Sciatic nerve (tissue), 2 donors: ENCODE measurements at places on chromosomes 12 and 14. TPM values are rescaled to one million over a fixed set of nuclear protein-coding genes. Genes with fewer than 3 reads are reported as not detected.

GRCh38 chr12:65637774-65638173 lies 186.5 kb upstream of the HMGA2 start:
- DNase-seq: no peak

GRCh38 chr14:32399920-32400319 lies 70.8 kb downstream of the AKAP6 start:
- no peak for DNase-seq

DNA sequence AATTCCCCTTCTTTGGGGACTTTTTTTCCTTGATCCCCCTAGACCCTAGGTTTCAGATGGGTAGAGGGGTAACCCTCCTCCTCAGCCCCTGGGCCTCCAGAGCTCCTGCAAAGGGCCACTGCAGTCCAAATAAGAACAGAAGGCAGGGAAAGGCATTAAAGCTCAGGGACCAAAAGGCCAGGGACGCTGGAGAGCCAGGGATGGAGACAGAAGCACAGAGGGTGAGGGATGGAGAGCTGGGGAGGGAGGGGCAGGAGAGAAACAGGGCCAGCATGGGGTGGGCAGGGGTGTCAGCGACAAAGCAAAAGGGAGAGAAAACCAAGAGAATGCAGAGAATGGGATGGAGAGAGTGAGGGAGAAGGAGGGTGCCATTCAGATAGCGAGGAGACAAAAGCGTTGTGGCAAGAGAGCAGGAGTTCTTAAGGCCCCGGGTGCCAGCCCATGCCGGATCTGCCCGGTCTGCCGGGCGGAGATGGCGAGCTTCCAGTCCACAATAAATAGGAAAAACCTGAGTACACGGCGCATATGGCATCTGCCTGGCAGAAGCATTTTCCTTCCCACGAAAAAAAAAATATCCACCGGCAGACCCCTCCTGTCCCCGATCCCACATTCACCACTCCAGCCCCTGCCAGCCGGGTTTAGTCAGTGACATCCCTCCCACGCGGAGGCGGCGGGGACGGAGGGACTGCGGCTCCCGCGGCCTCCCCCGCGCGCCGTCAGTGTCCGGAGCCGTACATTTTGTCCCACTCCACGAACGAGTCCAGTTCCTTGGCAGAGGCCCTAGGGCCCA lies 28.6 kb downstream of the FIGNL2 start:
- DNase-seq: no peak

DNA sequence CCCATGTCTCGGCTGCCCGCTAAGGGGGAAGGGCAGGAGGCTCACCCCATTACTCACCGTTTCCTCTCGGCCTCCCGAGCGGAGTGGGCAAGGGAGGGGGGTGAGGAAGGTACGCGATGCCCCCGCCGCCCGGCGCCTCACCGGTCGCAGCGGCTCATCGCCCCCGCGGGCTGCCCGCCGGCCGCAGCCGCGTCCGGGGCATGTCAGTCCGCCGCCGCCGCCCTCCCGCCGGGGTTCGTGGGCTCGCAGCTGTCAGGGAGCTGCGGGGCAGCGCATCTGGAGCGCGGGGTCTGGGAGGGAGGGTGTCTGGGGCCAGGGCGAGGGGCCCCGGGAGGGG lies 461 bp downstream of the SLC8A3 start:
- no peak for DNase-seq

DNA sequence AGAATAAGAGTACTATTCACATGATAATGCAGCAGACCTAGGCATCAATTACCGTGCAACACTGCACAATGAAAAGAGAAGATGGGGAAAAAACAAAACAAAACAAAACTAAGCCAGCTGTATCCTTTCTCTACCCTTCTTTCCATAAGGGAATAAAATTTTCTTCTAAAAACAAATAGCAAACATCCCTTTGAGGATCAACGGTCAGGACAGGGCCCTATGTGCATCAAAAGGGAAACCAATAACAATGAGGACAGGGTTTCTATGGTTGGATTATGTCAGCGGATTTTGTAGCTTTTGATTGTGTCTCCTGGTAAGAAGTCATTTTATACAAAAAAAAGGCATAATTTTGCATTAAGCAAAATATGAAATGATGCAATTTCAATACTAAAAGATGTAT lies 350.3 kb downstream of the SLC6A15 start:
- DNase-seq: no peak

GRCh38 chr12:62977418-62977817 lies 42.5 kb upstream of the PPM1H start:
- no peak for DNase-seq

DNA sequence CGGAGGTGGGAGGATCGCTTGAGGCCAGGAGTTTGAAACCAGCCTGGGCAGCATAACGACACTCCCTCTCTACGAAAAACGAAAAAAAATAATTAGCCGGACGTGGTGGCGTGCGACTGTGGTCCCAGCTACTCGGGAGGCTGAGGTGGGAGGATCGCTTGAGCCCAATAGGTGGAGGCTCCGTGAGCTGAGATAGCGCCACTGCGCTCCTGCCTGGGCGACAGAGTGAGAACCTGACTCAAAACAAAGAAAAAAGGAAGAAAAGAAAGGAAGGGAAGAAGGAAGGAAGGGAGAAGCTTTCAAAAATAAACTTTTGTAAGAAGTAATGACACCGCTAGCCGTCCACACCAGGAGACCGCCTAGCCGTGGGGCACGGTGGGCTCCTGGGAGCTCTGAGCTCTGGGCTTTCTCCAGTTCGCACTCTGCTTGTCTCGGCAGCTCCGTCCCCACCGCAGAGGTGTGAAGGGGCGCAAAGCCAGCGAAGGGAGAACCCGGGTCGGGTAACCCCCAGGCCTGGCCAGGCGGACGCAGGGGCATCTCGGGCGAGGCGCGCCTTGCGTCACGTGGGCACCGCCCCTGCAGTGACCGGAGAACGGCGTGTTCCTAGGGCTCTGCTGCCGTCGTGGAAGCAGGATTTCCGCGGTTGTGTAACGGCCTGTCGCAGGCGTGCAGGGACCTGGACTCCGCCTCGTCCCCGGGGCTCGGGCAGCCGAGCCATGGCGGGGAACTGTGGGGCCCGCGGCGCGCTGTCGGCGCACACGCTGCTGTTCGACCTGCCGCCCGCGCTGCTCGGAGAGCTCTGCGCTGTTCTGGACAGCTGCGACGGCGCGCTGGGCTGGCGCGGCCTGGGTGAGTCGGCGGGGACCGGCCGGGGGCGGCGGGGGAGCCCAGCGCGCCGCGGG lies at the start of gene IRAK3:
TSS of gene IRAK3 (plus strand) at position 631 of the 902 bp plus-strand sequence. CDS start at position 717, 86 bp downstream.
- DNase-seq: peak; percentile 86

DNA sequence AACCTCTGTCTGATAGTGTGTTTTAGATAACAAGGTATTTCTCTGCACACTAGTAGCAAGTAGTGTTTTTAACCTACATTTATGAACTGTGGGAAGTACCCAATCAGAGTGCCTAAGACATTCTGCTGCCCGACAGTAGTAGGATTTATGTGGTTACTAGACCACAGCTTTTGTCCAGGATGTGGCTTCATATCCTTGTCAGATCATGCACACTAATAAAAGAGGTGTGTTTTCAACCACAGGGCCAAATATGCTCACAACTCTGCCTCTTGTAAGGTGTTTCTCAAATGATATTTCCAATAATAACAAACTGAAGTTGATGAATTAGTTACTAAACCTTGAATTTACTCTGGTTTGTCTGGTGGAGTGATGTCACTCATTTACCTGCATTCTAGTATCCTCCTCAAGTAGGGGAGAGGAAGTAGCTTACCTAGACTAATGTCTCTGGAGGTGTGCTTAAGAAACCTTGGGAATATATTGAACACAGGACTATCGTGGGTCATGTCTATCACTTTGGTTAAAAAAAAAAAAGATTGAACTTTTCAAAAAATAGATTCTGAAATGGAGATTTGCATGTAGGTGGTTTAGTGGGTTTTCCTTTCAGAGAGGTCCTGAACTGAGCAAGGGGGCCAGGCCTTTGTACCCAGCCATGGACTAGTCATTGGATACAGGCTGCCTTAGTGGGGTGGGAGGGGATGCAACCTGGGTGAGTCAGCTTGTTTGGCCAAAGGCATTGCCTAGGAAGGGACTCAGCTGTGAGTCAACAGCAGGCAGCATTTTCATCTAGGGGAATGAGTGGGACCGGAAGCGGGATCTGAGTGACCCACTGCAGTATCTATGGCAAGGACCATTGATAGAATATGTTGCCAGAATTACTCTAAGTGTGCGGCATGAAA lies 14.1 kb downstream of the FBXW8 start:
- DNase-seq: no peak

DNA sequence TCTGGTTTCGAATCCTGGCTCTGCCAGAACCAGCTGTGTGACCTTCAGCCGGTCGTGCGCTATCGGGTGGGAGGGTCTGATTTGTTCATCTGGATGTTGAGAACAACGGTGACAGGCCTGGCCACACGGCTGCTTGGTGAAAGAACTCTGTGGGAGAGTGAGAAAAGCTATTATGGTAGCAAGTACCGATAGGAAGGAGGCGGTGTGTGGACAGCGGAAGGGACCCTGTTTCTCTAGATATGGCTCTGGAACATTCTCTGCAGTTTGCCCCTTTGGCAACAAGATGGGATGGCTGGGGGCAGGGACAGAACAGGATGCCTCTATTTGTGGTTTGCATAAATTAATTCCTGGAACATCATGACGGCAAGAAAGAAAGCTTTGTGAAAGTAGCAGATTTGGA lies 347.3 kb downstream of the AACS start:
- DNase-seq: no peak

- DNase-seq: no peak
Observed at GRCh38 chr12:69459477-69459876, 10.7 kb upstream of the FRS2 start.

WDR20 gene
- total RNA-seq: 39.6 TPM

KRT2 gene
- total RNA-seq: not detected

CD27 gene
- total RNA-seq: 0.58 TPM
